Ammon's horn (tissue), 1 donor: ENCODE measurements at places on chromosomes 12 and 14.

GRCh38 chr12:76529226-76529918 is 30.2 kb downstream of the OSBPL8 start:
- no peak for DNase-seq

DNA sequence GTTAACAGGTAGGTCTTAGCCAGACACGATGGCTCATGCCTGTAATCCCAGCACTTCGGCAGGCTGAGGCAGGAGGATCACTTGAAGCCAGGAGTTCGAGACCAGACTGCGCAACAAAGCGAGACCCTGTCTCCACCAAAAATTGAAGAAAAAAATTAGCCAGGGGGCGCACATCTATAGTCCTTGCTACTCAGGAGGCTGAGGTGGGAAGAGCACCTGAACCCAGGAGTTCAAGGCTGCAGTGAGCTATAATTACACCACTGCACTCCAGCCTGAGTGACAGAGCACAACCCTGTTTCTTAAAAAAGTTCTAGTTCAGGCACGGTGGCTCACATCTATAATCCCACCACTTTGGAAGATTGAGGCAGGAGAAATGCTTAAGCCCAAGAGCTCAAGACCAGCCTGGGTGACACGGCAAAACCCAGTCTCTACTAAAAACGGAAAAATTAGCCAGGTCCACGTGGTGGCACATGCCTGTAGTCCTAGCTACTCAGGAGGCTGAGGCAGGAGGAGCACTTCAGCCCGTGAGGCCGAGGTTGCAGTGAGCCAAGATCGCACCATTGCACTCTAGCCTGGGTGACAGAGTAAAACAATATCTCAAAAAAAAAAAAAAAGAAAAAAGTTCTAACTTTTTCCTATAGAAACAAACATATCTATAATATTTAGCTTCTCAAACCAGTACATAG is 9.1 kb downstream of the BAZ1A start:
- DNase-seq: no peak

GRCh38 chr12:92973614-92974013 is 44.5 kb upstream of the EEA1 start:
- DNase-seq: no peak

DNA sequence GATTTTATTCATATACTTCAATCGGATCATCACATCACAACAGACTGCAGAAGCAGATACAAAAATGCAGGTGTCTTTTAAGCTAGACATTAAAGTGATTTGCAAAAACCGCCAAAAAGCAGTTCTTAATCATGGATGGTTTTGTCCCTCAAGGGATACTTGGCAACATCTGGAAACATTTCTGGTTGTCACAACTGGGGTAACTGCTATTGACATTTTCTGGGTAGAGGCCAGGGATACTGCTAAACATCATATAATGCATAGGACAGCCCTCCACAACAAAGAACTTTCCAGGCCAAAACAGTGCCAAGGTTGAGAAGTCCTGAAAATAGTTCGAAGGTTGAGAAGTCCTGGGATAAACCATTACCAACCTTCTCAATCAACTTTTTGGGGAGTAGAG is 101.8 kb upstream of the BBS10 start:
- DNase-seq: no peak

DNA sequence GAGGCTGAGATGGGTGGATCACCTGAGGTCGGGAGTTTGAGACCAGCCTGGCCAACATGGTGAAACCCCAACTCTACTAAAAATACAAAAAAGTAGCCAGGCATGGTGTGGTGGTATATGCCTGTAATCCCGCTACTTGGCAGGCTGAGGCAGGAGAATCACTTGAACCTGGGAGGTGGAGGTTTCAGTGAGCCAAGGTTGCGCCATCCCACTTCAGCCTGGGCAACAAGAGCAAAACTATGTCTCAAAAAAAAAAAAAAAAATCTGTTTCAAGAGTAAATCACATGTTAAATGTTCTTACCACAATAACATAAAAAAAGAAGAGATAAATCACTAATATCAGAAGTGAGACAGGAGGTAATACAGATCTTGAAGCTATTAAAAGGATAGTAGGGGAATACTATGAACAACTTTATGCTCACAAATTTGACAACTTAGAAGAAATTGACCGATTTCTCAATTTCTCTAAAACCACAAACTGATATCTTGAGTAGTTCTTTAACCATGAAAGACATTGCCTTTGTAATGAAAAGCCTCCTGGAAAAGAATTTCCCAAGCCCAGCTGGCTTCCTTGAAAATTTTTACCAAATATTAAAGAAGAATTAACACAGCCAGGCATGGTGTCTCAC is 37.7 kb downstream of the TAOK3 start:
- DNase-seq: no peak

- peak; percentile 17 for DNase-seq
Observed at GRCh38 chr14:73887318-73887616, 608 bp downstream of the ZNF410 start.

DNA sequence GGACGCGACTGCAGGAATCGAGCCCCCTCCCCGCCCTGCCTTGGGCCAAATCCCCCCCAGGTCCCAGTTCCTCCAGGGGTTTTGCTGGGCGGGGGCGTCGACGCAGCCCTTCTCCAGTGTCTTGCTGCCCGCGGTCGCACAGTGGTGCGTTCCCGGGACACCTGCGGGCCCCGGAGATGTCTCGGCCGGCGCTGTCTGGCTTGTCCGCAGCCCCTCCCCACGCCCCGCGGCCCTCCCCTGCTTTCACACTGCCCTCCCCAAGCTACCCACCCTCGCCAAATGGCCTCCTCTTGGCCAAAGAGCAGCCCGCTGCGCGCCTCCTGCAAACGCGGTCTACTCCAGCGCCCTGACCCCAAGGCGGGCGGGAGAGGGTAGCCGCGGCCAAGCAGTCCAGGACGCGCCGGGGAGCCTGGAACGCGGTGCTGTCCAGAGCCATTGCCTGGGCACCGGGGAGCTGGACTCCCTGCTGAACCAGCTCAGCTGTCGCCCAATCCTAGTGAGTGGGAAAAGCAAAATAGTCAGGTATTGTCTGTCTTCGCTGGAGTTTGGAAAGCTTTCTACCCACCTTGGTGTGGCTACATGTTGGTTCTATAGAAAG is 122.0 kb downstream of the AACS start:
- peak; percentile 14 for DNase-seq

GRCh38 chr14:104739546-104740516 is 13.1 kb upstream of the SIVA1 start:
- DNase-seq: no peak

- no peak for DNase-seq
Observed at GRCh38 chr12:116182359-116183063, 95.0 kb downstream of the MED13L start.

- no peak for DNase-seq
Observed at GRCh38 chr14:95295600-95296376, 23.9 kb downstream of the CLMN start.

DNA sequence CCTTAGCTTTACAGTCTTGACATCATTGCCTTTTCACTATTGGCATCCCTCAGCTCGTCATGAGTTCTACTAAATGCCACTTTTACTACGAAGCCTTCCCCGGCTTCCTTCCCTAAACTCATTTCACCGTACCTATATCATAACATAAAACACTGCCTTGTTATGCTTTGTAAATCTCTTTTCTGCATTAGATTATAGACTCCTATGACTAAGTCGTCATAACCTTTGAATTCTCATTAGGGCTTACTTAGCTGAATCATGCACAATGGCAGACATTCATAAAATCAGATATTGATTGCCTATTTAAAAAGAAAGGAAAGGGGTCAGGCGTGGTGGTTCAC is 21.0 kb downstream of the BTG1 start:
- DNase-seq: no peak

GRCh38 chr14:33590891-33591630 is 359.8 kb downstream of the EGLN3 start:
- no peak for DNase-seq

DNA sequence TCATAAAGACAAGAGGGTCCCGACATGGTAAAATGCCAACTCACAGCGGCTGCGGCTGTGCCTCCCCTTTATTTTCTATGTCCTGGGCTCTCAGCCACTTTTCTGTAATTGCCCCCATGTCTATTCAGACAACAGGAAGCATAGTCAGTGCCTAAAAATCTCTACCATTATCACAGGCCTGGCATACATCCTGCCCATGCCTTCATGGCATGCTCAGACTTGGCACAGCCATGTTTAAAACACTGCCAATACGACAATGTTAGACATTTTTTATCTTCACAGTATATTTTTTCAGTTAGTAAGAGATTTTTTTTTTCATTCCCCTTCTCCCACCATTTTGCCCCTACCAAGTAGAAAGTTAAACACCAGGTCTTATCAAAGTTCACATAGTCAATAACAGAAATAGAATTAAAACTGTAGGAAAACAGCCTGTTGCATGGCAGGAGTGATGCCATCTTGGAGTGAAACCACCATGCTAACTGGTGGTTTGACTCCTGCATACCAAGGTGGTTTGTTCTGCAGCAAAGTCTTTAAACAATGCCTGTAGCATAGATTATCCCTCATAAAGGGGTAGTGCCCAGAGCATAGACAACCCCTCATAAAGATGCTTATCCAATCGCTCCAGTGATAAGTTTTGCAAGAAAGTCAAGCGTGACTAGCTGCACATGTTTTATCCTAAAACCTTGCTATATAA is 18.9 kb upstream of the CERS5 start:
- DNase-seq: no peak

DNA sequence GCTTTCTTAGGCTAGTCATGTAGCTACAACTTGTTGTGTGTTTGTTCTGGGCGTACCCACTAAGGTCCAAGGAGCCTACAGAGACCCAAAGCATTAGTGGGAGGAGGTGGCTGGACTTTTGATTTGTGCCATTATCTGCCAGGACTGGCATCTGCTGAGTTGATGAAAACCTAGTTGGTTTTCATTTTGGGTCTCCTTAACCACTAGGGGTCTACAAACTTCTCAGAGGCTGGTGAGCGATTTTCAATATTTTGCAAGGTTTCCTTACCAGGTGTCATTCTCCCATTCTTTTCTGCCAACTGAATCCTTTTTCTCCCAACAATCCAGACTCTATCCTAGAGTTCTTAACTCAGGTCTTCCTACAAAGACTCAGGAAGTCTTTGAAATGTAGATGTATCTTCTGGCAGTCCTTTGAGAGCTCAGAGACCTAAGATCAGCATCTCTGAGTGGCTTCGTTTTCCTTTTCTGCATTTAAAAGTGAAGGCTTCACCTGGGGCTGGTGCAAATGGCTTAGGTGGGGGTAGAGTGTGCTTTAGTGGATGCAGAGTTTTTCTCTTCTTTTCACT is 150.0 kb upstream of the RMST start:
- no peak for DNase-seq

GRCh38 chr14:22997676-22998323 is 12.1 kb downstream of the C14orf93 start:
- no peak for DNase-seq

GRCh38 chr12:62335057-62335456 is 74.9 kb downstream of the USP15 start:
- DNase-seq: no peak

DNA sequence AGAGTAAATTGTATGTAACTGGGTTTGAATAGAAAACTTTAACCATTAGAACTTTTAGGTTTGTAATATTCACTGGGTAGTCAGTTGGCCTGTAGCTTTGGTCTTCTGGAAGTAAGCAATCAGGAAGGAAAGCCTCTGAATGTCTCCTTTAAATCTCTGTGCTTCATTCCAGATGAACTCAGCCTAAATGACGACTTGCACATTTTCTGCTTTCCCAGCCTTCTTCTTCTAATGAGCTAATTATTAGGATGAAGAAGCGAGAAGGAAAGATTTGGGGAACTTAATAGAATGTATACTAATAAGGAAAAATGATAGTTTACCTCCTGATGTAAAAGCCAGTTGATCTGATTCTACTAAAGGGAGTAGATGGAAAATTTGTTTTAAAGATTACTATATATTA is 90.4 kb downstream of the MIA2 start:
- DNase-seq: no peak

DNA sequence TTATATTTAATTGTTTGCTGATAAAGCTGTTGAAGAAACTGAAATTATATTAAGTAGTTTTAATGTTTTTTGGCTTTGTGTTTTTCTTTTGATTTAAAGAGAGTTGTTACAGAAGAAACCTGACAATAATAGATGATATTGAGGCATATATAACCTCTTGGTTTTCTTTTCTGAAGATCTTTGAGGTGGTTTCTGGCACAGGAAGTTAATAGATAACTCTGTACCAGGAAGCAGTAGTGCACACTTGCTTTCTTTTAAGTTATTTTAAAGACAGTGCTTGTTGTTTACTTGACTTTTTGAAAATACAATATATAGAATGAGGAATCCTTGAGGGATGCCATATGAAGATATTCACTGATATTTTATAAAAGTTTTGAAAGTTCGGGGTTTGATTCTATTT is 209.0 kb upstream of the FBXO33 start:
- no peak for DNase-seq

- peak; percentile 11 for DNase-seq
Observed at GRCh38 chr14:96797582-96798349, 584 bp downstream of the VRK1 start.

DNA sequence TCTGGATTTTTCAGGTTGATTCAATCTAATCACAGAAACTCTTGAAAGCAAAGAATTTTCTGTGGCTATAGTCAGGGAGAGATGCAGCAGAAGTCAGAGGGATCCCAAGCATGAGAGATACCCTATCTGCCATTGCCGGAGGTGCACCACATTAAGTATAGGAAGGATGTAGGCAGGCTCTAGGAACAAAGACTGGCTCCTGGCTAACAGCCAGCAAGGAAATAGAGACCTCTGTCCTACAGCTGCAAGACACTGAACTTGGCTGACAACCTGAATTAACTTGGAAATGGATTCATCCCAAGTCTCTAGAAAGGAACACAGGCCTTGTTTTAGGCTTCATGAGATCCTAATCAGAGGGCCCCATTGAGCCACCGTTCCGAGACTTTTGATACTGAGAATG is 364.9 kb upstream of the FLRT2 start:
- no peak for DNase-seq

- no peak for DNase-seq
Observed at GRCh38 chr14:68211421-68211820, 391.8 kb downstream of the RAD51B start.

DNA sequence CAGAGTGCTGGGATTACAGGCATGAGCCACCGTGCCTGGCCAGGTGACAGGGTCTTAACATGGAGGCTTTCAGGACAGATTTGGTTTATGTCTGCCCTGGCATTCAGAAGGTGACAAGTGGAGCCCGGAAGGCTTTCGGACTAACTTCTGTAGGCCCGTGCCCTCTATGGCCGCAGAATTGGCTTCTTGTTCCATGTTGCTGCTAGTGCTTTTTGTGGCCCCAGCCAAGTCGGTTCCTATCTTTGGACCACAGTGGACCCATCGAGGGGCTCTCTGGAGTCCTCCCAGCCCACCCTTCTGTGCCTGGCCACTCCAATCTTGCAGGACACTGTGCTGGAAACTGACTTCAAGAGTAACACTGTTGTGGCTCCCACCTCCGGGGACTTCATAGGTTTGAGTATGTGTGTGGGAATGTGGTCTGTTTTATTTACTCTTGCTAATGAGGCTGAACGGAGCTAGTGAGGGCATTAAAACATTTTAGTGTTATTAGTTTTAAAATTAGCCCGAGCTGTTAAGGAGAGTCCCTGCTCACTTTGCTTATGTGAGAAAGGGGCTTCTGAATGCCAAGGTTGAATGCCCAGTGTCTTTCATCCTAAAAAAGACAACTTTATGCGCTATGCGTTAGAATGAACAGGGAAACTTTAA is 245.9 kb downstream of the CACNA1C start:
- no peak for DNase-seq

GRCh38 chr12:48773686-48774085 is 15.2 kb downstream of the ADCY6 start:
- DNase-seq: no peak
